ENCODE measurements at places on chromosomes 5 and 9. TPM values are rescaled to one million over a fixed set of nuclear protein-coding genes. Genes with fewer than 3 reads are reported as not detected.
A peak's percentile ranks its signal among the peaks of the same experiment; 100 is the strongest.

Gene SHISAL2B
- not detected for total RNA-seq

Gene PCA3
- total RNA-seq = not detected

Gene NMUR2
- not detected for total RNA-seq

Gene TGFBI
- total RNA-seq = 0.78 TPM

Gene TAS2R1
- not detected for total RNA-seq

DNA sequence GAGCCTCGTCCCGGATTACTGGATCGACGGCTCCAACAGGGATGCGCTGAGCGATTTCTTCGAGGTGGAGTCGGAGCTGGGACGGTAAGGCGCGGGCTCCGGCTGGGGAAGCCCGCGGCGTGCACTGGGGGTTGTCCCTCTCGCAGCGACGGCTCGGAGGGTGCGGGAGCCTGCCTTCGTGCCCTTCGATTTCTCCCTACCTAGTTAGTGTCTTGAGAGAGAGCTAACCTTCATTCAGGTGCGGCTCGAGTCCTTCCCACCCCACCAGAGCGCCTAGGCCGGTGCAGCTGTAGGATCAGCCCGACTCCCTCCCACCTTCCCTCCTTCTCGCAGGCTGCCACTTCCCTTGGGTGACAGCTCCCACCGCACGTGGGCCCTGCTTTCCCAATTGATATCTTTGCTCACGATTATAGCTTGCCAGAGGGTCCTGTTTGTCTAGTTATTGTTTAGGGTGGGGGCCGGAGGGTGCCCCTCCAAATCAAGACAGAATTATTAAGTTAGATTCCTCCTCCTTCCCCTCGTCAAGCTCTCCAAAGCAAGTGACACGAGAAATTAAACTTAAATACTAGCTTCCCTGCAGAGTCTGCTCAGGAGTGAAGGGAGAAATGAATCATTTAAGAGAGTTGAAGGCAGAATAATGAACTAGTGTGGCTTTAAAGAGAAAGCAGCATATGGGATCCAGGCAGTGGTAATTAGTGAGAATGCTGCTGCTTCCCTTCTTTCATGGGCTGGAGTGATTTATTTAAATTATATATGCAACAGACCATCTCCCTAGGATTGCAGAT, 569 bp downstream of the CAMK4 start:
- peak; percentile 26 for ATAC-seq

DNA sequence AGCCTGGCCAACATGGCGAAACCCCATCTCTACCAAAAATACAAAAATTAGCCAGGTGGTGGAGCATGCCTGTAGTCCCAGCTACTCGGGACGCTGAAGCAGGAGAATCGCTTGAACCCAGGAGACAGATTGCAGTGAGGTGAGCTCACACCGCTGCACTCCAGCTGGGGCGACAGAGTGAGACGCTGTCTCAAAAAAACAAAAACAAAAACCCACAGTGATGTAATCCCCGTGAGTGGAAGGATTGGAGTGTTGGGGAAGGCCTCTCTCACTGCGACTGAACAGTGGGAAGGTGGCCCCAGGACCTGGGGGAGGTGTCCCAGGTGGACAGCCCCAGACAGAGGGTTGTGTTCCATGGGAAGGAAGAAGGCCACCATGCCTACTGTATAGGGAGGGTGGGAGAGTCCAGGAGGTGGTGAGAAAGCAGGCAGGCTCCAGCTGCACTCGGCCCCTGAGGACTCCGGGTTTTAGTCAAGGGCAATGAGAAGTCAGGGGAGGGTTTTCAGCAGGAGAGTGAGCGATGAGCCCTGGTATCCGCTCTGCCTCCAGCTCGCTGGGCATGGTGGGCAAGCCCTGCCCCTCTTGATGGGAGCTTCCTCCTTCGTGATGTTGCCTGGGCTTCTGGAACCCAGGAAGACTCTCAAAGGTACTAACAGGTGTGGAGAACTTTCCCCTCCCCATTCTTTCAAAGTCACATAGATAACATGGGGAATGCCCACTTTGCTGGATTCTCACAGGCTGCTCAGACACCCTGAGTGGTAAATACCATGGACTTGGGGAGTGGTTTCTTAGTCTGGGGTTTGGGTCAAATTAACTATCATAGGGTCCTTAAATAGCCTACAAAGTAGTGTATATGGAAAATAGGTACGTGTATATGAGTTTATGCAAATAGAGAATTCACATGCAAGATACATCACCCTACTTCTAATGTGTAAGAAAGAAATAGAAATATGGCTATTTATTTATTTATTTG, 74.7 kb downstream of the PPARGC1B start:
- ATAC-seq = no peak

DNA sequence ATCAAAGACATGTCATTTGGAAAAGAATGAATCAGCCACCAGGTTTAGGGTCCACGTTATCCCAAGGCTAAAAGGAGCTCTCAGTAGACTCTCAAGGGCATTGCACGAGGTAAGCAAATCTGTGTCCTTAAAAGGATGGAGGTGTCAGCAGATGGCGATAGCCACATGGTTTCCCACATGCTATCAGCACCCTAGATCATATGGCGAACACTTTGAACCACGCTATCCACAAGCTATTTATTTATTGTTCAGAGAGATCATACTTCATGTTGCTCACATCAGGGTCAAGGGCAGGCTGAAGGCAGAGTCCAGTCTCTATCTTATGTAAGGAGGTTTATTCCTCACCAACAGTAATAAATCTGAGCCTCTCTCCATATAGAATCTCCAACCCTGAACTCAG, 43.7 kb downstream of the CDH6 start:
- ATAC-seq = no peak

GRCh38 chr5:153491856-153492255, 1.4 kb downstream of the GRIA1 start:
- no peak for ATAC-seq
